ENCODE measurements at places on chromosomes 7 and 10. TPM values are rescaled to one million over a fixed set of nuclear protein-coding genes. Genes with fewer than 3 reads are reported as not detected.

DNA sequence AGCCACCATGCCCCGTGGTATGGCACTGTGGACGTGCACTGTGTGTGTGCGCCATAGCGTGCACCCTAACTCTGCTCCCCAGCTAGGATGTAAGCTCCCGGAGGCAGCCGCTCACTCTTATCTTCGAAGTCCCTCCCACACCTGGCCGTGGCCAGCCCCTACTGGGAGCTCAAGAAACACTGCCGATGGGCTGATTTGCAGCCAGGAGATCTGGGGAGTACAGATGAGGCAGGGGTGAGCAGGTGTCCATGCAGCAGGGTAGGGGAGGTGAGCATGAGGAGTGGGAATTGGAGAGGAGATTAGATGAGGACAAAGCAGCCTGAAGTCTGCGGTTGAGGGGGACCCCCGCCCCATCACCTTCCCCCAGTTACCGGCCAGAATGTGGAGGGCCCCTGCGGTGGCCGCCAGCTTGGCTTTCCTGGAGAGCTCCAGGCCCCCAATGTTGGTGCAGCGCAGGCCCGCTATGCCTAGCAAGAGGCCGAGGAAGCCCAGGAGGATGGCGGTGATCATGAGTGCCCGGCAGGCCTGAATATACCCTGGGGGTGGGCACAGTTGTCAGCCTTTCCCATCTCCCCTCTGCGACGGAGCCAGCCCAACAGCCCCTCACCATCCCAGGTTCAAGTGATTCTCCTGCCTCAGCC, 3.6 kb downstream of the CLDN15 start:
- no peak for DNase-seq

DNA sequence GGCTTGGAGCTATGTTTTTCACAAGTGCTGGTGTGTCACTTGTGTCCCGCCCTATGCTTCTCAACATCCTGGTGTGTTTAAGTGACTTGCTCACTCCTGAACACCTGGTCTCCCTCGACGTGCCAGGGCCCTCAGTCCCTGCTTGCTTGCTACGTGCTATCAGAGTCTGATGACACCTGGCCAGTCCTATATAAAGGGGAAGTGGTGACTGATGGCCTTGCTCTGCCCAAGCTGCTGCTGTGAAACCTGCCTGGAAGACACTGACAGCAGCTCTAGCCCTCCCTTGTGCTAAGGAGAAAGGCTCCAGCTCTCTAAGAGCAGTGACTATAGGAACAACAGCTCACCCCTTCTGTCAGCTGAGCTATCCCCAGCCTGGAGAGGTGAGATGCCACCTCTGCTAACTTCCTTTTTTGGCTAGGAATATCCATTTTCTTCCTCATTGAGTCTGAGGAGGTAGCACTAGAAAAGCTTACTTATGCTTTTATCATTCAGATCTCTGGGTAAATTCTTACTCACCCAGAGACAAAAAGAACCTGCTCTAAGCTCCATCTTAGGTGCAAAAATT, 77.2 kb upstream of the PLXNA4 start:
- DNase-seq, result no peak

DNA sequence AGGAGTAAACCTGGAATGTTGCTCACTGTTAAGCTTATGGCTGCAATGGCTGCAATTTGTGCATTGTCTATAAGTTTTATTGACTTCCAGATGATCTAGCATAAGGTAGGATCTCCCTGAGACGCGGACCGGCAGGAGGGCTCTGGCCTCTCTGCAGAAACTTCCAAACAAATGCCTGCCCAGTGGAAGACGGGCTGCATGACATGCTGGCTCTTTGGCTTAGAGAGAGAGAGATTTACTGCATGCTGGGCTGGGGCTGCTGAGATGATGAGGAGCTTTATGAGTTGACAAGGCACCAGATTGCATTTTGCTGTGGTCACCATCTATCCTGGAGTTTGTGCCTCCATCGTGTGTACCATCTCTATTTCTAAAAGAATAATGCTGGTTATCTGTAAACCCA, 193.2 kb downstream of the GALNT17 start:
- no peak for DNase-seq

DNA sequence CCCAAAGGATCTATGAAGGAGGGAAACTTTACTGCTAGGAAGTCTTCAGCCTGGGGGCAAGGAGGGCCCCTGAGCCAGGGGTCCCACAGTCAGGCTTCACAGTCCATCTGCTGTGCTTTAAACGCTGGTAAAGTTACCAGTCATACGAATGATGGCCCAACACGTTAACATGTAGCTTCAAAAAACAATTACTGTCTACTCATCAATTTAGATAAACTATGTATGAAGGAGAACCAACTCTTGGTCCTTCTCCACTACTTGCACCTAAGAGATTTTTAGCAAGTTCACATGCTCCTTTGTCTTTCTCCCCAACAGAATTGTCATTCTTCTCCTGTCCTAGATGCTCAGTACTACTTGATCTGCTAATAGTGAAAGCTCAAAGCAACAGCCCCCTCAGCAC, 16.6 kb downstream of the JCAD start:
- DNase-seq, result no peak

- DNase-seq, result no peak
Observed at GRCh38 chr10:12547301-12547771, 198.0 kb downstream of the CAMK1D start.

GRCh38 chr7:6656413-6656812, 19.3 kb downstream of the ZNF316 start:
- DNase-seq, result no peak

The MRC1 gene
- total RNA-seq, result 7.9 TPM

The ADCYAP1R1 gene
- not detected for total RNA-seq

The ACTL6B gene
- not detected for total RNA-seq

Data from lower leg skin (tissue), 4 donors.